ENCODE measurements at places on chromosomes 4 and X.

GRCh38 chr4:20618731-20619130 is 81.5 kb upstream of the PACRGL start:
- DNase-seq, result no peak

GRCh38 chr4:96264941-96265463 is 425.1 kb downstream of the PDHA2 start:
- DNase-seq, result no peak

- no peak for DNase-seq
These were observed 577.6 kb downstream of the KLHL13 start for GRCh38 chrX:117539090-117539418.

DNA sequence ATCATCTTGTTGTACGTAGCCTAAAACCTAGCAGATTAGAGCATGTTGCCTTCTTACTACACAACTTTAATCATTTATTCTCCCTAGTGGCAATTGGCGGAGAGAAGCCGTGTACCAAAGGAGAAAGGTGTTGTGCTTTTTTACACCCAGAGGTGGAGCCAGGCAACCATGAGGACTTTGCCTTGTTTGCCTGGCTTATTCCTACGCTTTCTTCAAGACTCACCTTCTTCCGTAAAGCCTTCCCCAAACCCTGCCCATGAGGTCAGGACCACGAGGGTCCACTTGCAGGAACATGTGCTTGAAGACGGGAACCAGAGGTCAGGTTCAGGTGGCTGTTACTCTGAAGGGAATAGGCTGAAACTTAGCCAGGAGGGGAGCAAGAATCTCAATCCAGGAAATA is 290.5 kb downstream of the RAB28 start:
- no peak for DNase-seq

- no peak for DNase-seq
These were observed 22.7 kb downstream of the BST1 start for GRCh38 chr4:15725608-15726007.

- no peak for DNase-seq
These were observed 135.0 kb downstream of the RBM46 start for GRCh38 chr4:154916068-154916467.

DNA sequence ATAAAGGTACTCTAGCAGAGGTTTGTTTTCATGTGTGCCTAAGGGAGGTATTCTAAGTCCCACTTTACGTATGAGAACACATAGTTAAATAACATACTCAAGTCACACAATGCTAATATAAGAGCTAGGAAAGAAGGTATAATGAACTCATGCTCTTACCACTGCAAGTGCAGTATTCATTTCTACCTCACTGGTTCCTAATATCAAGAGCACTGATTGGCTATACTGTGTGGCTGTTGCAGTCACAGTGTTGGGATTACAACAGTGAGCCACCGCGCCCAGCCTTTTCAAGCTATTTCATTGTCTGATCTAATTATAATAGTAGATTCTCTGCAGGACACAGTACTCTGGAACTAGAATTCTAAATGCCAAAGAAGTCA is 84.0 kb downstream of the PDS5A start:
- DNase-seq, result no peak

GRCh38 chr4:5019796-5020195 is 538 bp upstream of the CYTL1 start:
- no peak for DNase-seq

- no peak for DNase-seq
These were observed 10.3 kb downstream of the MRPL1 start for GRCh38 chr4:77872723-77873445.

GRCh38 chr4:1690698-1691097 is 6.6 kb upstream of the FAM53A start:
- no peak for DNase-seq
